ENCODE measurements at places on chromosomes 12 and 14.

DNA sequence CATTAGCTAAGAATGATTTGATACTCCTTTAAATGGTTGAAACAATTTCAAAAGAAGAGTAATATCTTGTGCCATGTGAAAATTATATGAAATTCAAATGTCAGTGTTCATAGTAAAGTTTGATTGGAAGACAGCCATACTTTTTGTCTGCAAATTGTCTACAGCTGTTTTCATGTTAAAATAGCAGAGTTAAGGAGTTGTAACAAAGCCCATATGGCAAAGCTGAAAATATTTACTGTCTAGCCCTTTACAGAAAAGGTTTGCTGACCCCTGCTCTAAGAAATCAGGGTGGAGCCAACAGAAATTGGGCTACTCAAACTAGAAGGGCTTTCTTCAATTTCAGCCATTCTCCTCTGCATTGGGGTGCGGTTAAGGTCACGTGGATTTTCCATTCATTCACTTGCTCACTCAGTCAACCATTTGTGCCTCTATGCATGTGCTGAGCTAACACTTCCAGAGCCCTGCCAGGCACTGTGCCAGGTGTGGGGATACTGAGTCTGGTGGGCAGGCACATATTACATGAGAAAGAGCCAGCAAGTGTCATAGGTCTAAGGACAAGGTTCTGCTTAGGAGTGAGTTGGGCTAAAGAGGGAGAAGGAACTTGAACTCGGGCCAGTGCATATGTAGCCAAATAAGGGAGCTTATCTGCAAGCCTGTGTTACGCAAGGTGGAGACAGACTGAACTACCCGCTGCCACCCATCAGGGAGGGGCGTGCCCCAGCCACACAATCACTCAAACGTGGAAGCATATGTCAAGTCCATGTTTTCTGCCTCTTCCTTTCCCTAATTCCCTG, 139.8 kb upstream of the NOS1 start:
- no peak for DNase-seq

- no peak for DNase-seq
Observed at GRCh38 chr14:24938593-24938992, 111.4 kb downstream of the STXBP6 start.

DNA sequence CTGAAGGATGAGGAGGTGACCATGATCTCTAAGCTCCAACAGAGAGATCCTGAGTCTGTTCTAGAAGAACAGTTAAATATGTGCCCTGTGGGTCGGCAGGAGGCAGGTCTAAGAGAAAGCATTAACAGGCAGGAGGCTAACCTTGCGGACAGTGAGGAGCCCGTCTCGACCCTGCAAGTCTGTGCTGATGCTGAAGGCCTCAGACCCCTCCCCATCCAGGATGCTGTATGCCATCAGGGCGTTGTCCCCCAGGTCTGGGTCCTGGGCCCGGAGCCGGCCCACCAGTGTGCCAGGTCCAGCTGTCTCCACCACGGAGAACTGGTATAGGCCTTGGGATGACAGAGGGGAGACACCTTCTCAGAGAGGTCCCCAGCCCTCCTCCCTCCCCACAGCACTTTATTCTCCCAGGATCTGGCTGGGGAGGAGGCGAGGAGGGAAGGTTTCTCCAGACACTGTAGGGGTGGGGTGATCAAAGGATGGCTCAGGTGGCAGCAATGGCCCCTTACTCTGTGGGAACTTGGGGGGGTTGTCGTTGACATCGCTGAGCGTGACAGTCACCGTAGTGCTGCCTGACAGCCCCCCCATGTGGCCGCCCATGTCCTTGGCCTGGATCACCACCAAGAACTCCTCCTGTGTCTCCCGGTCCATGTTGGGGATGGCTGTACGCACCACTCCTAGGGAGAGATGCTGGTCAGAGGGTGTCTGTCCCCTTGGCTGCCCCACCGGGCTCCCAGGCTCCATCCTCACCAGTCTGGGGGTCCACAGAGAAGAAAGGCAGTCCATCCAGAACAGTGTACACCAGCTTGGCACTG, 3.1 kb downstream of the CDH24 start:
- no peak for DNase-seq

DNA sequence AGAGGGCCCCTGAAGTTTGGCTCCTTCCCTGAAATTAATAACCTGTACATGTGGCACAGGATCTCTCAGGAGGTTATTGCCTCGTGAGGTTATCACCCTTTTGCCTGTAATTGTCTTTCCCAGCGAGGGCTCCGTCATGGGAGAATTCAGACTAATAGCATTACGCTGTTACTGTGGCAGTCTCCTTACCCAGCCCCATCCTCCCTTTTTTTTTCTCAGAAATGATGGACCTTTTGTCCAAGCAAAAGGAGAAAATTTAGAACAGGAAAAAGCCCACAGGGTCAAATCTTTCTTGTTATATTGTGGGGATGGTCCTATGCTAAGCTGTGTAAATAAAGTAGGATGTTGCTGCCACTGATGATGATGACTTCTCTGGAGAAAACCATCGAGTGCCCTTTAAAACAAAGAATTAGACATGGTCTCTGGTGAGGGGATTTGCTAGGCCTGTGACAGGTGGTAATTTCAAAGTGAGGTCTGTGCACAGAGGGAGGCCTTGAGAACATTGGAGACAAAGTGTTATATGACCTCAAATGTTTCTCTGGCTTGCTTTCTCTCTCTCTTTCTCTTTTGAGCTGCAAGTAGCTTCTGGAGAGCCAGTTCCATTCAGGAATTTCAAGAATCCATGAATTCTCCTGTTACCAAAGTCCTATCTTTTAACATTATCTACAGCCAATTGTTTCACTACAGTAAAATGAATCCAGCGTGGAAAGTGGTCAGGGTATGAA, 357.2 kb downstream of the BMP4 start:
- no peak for DNase-seq

DNA sequence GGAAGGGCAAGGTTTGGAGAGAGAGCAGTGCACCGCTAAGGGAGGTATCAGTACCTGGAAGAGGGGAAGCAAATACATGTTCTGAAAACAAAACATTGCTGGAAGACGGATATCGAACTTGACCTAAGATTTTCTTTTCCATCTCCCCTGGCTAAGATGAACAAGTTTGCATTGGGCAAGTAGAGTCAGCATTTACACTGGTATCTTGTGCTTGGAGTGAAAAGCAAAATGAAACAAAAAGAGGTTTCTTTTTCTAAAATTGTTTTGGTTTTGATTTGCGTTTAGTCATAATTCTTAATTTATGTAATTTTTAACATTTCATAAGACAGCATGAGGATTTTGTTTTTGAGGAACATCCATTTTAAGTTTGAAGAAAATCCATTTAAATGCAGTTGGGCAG, 881.6 kb downstream of the NRXN3 start:
- no peak for DNase-seq

- no peak for DNase-seq
Observed at GRCh38 chr12:107470645-107471044, 215.0 kb upstream of the PWP1 start.

DNA sequence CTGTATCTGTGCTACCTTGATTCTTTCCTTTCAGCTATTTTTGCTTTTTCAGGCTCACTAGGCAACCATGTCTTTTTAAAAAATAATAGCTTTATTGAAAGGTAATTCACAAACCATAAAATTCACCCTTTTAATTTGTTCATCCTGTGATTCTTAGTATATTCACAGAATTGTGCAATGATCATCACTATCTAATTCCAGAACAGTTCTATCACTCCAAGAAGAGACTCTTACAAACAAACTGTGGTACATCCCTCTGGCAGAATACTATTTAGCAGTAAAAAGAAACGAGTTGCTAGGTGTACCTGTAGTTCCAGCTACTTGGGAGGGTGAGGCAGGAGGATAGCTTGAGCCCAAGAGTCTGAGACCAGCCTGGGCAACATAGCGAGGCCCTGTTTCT, 14.8 kb downstream of the CREBL2 start:
- no peak for DNase-seq

DNA sequence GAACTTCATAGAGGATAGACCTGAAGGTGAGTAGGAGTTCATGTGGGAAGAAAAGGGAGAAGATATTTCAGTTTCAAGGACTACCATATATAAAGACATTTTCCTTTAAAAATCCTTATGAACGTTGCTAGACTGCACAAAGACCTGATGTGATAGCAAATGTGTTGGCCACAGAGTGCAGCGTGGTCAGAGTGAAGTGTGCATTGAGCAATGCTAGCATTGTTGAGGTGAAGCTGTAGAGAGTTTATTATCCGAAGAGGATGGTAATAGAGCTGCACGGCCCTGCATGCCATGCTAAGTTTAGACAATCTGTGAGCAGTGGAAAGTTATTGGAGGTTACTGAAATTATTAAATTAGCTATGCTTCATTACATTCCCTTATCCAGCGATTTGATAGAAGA, 413.0 kb downstream of the CCDC91 start:
- DNase-seq = no peak

DNA sequence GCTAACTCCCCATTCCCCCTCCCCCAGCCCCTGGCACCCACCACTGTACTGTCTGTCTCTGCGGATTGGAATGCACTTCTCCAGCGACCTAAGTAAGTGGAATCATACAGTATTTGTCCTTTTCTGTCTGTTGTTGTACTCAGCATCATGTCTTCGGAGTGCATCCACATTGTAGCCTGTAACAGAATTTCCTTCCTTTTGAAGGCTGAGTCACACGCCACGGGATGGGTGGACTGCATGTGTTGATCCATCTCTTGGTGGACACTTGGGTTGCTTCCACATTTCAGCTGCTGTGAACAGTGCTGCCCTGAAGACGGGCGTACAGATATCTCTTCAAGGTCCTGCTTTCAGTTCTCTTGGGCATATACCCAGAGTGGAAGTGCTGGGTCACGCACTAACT, 34.4 kb downstream of the DDX51 start:
- no peak for DNase-seq

DNA sequence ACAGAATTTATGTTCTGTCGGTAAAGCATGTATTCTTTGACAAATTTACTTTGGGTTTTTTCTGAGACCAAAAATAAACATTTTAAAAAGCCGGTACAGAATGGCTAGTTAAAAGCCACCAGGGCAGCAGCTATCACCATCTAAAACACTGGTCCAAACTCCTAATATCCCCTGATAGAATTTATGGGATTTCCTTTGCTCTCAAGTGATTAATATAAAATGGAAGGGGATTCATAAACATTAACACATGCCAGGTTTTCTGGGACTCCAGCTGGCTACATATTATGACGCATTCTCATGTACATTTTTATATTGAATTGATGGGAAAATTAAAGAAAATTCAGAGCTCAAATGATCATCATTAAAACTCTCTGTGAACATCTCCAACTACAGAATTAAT, 640.8 kb downstream of the C12orf50 start:
- no peak for DNase-seq

DNA sequence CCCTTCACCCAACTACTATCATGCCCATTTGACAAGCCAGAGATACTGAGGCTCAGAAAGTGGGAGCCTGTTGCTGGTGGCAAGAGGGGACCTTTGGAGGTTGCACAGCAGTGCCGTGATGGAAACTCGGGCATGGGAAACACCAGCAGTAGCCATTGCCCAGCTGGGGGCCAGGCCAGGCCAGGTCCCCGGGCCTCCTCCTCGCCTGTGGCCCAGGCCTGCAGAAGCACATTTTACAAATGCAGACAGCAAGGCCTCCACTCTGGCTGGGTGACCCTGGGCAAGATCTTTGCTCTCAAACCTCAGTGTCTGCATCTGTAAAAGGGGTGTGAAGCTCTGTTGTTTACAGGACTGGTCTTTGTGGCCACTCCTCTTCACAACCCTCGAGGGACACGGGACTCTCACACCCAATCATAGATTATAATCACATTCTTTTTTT, 4.5 kb upstream of the SH2B3 start:
- no peak for DNase-seq

DNA sequence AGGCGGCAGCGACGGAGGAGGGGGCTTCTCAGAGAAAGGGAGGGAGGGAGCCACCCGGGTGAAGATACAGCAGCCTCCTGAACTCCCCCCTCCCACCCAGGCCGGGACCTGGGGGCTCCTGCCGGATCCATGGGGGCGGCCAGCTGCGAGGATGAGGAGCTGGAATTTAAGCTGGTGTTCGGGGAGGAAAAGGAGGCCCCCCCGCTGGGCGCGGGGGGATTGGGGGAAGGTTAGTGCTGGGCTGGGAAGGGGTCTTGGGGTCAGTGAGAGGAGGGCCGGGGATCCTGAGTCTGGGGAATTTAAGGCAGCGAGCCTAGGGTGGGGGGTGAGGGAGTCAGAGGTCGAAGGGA, 203 bp downstream of the NFATC4 start:
- no peak for DNase-seq

GRCh38 chr14:102993523-102993922, 63.8 kb downstream of the CDC42BPB start:
- no peak for DNase-seq

GRCh38 chr12:64459394-64459891, 7.5 kb downstream of the TBK1 start:
- no peak for DNase-seq

- no peak for DNase-seq
Observed at GRCh38 chr12:76698966-76699365, 64.9 kb upstream of the ZDHHC17 start.

DNA sequence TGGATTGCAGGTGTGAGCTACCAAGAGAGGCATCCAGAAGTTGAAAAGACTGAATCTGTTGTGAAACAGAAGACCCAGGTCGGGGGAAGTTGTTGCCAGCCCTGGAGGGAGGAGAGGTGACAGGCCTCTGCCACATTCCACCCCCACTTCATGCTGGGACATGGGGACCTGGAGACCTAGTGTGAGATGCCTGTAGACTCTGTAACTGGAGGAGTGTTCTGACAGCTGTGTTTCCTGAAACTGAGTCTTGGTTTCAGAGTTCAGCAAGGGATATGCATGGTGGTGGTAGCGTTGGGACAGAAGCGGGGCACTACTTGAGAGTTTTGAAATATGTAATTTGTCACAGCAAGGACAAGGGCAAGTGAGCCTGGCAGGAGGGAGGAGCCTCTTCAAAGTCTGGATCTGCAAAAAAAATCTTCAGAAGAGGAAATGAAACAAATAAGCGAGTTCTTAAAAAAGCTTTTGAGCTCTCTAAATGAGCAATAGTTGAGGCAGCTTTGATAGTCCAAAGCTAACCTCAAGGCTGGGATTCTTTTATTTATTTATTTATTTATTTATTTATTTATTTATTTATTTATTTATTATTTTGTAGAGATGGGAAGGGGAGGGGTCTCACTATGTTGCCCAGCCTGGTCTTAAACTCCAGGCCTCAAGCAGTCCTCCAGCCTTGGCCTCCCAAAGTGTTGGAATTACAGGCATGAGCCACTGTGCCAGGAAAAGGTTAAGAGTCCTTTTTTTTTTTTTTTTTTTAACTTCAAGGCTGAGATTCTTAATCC, 58.9 kb upstream of the EEA1 start:
- DNase-seq = no peak

- no peak for DNase-seq
Observed at GRCh38 chr12:9606736-9607372, 862 bp downstream of the KLRB1 start.

Measured in mesothelial cell of epicardium (in vitro differentiated cells).